Esophagus squamous epithelium (tissue), 5 donors: ENCODE measurements at places on chromosomes 12 and 14.
A peak's percentile ranks its signal among the peaks of the same experiment; 100 is the strongest.

DNA sequence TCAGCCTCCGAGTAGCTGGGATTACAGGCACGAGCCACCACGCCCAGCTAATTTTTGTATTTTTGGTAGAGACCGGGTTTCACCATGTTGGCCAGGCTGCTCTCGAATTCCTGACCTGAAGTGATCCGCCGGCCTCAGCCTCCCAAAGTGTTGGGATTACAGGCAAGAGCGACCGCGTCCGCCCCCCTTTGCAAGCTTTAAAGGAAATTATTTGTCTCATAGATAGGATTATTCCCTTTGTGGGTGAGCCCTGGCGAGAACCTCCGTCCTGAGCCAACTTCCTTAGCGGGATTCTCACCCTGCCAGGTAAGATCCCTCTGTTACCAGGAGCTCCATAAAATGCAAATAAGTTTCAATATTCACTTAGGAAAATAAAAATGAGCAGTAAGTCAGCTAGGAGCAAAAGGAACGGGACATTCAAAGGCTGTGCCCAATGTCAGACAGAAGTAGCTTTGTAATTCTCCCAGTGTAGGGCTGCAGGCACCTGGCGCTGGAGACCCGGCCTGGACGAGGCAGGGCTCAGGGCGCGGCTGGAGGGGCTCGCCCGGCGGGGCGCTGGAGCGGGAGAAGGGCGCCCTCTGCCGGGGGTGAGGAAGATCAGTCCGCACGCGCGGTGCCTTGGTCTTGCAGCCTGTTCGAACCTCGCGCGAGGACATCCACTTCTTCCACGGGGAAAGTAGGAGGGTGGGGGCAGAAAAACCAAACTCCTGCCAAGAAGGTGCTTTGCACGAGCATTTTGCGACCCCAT is 47.2 kb upstream of the PLXNC1 start:
- peak overlapping the region; percentile 32 for H3K4me3 ChIP-seq
- peaks cover 13% of the 10 kb centered on the region for H3K4me1 ChIP-seq
- no peaks in the 10 kb centered on the region for H3K27me3 ChIP-seq
- H3K27ac ChIP-seq, result peak overlapping the region; percentile 14

DNA sequence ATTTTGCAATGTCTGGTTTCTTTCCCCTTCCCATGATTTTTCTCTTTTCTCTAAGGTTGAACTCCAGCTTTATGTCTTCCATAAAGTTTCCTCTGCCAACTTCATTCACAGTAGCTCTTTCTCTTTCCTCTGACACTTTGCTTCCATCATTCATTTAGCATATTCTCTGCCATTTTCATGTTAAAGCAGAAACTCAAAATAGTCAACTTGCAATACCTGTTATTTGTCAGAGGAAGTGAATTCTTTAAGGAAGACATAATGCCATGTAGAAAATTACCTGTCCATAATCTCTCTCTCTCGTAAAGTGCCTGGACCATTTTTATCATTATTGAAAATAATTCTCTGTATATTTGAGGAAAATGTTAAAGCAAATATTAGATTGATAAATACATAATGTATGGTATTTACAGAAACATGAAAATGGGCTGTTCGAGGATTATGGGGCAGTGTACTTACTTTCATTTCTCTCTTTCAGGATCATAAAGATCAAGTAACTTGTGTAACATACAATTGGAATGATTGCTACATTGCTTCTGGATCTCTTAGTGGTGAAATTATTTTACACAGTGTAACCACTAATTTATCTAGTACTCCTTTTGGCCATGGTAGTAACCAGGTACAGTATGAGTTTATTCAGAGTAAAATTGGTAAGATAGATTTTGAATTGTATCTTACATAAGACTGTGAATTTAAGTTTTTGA is 12.6 kb downstream of the NEDD1 start:
- H3K4me1 ChIP-seq, result no peaks in the 10 kb centered on the region
- H3K27ac ChIP-seq, result no peak overlapping the region
- no peak for DNase-seq
- no peaks in the 10 kb centered on the region for H3K36me3 ChIP-seq
- H3K4me3 ChIP-seq, result no peak overlapping the region

DNA sequence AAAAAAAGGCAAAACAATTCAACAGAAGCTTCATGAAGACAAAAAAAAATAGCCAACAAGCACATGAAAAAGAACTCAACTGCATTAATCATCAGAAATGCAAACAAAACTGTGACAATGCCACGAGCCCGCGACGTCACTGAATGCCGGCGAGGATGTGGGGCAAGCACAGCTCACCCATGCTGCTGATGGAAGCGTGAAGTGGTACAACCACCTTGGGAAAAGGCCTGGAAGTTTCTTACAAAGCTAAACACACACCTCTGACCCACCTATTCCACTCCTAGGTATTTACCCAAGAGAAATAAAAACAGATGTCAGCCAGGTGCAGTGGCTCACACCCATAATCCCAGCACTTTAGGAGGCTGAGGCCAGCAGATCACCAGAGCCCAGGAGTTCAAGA is 10.5 kb downstream of the BTBD6 start:
- H3K4me3 ChIP-seq, result no peak overlapping the region
- no peaks in the 10 kb centered on the region for H3K36me3 ChIP-seq
- H3K4me1 ChIP-seq, result no peaks in the 10 kb centered on the region
- H3K27ac ChIP-seq, result no peak overlapping the region

DNA sequence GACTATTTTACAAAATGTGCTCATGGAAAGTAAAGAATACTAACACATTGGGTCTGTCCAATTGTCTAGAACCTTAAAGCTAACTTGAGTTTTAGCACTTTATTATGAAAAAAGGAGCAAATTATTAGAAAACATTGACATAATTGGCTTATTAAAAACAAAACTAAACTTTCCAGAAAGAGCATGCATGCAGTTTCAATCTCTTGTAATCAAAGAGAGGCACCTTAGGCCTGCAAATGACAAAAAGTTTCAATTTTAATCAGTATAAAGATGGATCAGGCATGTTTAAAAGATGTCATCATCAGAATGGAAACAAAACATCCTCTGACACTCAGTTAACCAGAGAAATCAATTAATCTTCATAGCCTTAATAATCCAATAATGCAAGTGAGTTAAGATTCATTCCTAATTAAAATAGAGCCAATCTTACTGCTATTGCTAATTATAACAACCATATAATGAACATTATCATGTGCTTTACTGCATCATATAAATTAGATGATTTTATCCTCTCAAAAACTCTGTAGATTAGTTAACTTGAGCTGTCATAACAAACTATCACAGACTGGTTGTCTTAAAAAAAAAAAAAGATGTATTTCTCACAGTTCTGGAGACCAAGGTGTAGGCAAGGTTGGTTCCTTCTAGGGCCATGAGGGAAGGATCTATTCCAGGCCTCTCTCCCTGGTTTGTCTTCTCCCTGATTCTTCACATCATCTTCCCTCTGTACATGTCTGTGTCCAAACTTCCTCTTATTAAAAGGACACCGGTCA is 131.4 kb downstream of the RPAP3 start:
- no peak for DNase-seq
- H3K36me3 ChIP-seq, result no peaks in the 10 kb centered on the region
- no peak overlapping the region for H3K4me3 ChIP-seq
- H3K4me1 ChIP-seq, result peaks cover 7% of the 10 kb centered on the region

- no peak overlapping the region for H3K27ac ChIP-seq
- no peaks in the 10 kb centered on the region for H3K4me1 ChIP-seq
- no peak for DNase-seq
- H3K36me3 ChIP-seq, result no peaks in the 10 kb centered on the region
These were observed 7.2 kb upstream of the P2RX4 start for GRCh38 chr12:121202407-121203355.

- H3K27ac ChIP-seq, result no peak overlapping the region
- H3K4me1 ChIP-seq, result no peaks in the 10 kb centered on the region
- no peaks in the 10 kb centered on the region for H3K27me3 ChIP-seq
- no peak for DNase-seq
- no peaks in the 10 kb centered on the region for H3K36me3 ChIP-seq
- H3K4me3 ChIP-seq, result no peak overlapping the region
These were observed 243.1 kb downstream of the BCAT1 start for GRCh38 chr12:24705741-24706358.

- no peaks in the 10 kb centered on the region for H3K27me3 ChIP-seq
- H3K4me1 ChIP-seq, result no peaks in the 10 kb centered on the region
- no peak overlapping the region for H3K27ac ChIP-seq
- no peaks in the 10 kb centered on the region for H3K36me3 ChIP-seq
- H3K4me3 ChIP-seq, result no peak overlapping the region
- DNase-seq, result no peak
These were observed 444.5 kb upstream of the FAR2 start for GRCh38 chr12:28704477-28705169.
